Mucosa of descending colon (tissue), 3 donors: ENCODE measurements at places on chromosomes 3 and 15. TPM values are rescaled to one million over a fixed set of nuclear protein-coding genes. Genes with fewer than 3 reads are reported as not detected.
A peak's percentile ranks its signal among the peaks of the same experiment; 100 is the strongest.

The GP9 gene
- not detected for total RNA-seq

The CXCR6 gene
- 1.7 TPM for total RNA-seq

The LNP1 gene
- total RNA-seq, result 1.7 TPM

The RLBP1 gene
- 2.1 TPM for total RNA-seq

The GOLGA6B gene
- not detected for total RNA-seq

DNA sequence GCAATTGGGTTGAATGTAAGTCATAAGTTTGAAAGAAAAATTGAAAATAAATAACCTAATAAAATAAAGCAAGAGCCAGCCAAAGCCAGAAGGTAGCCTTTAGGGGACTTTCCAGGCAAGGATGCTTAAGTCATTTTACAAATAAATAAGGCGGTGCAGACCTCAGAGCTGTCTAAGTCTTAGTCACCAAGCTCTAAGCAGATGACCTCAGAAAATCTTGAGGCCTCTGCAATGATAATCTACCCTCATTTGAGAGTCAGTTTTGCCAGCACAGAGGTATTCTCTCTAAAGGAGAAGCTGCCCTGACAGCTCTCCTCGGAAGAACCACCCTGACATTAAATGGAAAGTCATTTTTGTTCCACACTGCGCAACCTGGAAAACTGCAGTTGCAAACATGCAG is 113.9 kb downstream of the OXNAD1 start:
- no peak for DNase-seq

DNA sequence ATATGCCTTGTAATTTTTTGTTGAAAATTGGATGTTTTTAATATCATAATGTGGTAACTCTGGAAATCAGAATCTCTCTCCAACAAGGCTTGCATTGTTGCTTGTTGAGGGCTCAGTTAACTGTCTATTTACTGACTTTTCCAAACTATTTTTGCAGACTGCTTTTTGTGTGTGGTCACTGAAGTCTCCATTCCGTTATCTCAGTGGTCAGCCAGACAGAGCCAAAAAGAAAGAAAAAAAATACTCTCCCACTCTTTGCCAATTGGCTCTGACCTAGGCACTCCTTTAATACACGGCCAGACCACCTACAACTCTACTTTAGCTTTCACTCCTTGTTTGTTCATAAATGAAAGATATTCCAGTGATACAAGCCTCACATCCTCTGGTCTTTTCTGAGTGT is 52.5 kb downstream of the IFT80 start:
- no peak for DNase-seq

DNA sequence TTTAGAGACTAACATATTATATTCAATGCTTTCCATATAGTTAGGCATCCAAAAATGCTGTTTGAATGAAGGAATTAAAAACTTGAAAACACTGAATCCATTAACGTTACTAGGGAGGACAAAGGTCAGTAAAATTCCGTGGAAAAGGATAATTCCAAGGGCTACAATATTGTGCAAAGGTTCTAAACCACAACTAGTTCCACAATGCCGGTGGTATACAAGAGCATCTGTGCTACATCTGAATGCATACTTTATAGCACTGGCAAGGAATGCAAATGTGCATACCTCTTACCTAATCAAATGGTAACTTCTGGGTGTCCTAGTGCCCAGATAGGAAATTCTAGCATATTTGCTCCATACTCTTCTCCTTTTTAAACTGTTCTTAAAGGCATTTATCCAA is 2.2 kb downstream of the ICE2 start:
- DNase-seq, result no peak

GRCh38 chr15:81115054-81115939 is 18.8 kb upstream of the CFAP161 start:
- no peak for DNase-seq

DNA sequence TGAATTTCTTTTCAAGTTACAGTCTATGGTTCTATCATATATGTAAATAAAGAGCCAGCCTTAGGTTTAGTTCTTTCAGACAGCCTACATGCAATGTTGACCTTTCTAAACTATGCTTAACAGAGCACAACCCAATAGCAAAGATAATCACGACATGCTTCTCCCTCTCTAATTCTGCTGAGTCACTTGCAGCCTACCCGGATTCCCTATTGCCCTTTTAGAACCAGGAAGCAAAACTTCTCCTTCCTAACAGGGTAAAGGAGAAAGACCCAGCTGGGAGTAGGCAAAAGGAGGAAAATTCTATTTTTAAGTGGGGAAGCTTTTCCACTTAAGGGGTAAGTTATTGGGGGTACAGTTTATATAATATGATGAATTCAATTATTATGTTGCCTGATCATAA is 79.3 kb downstream of the SLC7A14 start:
- DNase-seq, result no peak

DNA sequence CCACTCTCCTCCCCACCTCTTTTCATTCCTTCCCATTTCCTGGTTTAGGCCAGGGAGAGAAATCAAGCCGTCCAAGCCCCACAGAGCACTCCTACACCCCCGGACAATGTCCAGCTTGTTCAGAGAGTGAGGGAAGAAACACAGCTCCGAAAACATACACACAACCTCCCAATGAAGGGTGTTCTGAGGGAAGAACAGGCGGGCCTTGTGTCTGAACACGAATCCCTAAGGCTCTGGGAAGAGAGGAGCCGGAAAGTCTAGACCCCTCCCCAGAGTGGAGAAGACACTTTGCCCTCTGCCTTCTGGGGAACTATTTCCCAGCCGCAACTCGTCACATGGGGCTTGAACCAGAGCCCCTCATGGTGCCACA is 30.5 kb downstream of the ACAN start:
- DNase-seq, result no peak

DNA sequence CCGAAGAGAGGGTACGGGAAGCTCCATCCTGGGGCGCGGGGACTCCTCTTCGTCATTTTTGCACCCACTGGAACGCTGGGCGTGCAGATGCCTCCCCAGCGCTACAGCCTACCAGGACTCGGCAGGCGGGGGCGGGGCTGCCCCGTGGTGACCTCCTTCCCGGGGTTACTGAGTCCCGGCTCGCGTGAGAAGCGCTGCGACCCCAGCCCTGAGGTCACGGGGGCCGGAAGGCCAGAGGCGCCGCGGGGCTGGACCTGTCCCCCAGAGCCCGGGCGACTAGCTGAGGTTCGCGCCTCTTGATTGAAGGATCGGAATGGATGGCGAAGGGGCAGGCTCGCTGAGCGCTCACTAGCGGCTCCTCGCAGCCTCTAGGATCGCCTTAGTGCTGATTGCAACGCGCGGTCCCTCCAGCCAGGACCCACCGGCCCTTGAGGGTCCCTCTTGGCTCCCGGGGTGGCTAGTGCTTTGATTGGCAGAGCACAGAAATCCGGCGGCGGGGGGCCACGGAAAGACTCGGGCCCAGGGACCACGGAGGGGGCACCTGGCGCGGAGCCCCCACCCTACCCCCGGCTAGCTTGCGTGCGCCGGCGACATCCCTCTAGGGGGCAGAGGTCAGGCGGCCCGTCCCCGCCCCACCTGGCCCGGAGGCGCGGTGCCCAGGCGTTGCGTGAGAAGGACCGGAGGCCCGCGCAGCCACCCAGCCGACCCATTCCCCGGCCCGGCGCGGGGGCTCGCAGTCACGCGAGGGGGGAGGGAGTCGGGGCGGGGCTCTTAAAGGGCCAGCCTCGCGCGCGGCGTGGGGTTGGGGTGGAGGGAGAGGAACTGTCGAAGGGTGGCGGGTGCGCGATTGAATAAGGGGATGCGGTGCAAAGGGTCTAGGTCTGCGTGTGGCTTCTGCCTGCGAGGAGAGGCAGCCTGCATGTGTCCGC is 781 bp upstream of the CYP1A1 start:
- DNase-seq, result peak; percentile 60

DNA sequence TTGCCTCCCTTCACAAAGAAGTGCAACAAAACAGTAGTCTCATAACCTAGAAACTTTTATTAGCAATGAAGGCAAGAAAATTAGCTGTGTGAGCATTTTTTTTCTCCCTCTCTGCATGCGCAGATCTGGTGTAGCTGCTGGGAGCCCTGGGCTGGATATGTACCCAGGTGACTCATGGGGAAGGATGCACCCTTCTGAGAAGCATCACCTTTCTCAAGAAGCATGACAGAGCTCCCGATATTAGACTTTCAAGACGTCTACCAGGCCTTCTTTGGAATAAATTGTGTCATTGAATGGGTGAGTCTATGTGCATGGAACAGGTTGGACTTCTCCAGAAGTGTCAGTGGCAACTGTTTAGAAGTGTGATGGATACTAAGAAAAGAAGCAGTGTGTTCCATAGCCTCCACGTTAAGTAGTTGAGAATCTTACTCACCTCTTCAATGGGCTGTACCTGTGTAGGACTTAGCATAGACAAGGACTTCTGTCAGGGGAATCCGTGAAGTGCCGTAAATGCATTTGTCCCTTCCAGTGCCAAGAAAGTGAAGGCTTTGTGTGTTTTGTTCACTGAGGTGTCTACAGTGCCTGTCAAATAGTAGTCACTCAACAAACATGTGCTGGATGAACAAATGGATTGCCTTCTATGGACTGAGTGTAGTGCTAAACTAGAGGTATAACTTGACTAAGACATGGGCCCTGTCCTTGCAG is 47.7 kb upstream of the RASGRP1 start:
- no peak for DNase-seq

DNA sequence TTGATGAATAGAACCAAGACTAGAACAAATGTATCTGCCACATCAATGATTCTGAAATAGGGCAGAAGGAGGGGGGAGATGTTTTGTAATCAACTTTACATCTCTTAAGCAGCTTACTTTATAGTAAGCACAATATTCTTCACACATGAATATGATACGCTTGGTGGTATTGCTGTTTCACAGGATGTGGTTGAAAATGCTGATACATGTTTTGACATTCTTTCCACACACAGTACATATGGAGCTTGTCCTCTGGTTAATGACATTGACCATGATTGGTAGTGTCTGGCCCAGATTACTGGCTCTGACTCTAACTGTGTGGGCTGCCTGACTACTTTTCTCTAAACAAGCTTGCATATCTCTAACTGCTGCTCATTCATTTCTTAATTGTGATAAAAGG is 168.9 kb downstream of the KLHL25 start:
- DNase-seq, result no peak

DNA sequence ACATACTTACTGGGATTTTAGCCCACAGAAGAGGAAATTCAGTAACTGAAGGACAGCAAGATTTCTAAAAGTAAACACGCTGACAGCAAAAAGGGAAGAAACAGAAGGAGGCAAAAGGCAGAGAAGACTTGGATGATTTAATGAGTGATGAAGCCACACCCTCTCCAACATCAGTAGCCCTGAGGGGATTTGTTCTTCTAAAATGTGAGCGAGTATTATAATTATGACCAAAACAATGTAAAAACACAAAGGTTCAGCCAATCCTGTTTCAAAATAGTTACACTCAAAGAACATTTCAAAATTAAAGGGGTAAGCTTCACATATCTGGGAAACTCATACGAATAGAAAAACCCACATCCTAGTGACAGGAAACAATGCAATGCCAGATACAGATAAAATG is 25.0 kb downstream of the MCCC1 start:
- DNase-seq, result no peak

DNA sequence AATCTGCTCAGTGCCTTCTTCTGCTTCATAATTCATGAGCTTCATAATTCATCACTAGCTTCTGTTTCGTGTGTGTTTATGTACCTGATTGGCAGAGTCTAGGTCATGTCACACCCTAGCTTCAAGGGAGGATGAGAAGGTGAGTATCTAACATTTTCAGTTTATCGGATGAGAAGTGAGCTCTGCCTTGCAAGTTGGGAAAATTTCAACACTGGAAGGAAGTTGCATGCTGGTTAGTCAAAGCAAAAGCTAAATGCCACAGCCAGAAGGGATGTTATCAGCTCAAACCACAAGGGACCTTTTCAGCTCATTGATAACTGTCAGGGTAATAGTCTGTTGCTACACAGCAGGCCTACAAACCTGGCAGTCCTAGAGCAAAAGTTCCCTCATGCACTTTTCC is 7.3 kb upstream of the TNFSF10 start:
- no peak for DNase-seq

DNA sequence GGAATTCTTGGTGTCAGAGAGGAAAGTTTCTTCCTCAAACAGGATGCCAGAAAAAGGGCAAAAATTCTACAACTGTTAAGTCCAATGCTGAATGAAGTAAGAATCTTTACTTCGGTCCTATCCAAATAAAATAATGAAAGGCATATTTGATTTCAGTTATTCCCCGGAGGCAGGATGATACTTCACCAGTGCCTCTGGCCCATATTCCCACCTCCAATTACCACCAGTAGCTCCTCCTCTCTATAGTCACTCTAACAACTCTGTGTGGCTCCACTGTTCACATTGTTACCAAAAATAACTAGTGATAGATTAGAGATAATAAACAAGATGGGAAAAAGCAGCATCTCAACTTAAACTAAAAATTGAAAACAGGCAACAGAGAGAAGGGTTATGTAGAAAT is 20.7 kb downstream of the MAP1A start:
- no peak for DNase-seq

GRCh38 chr3:195809291-195809785 is 2.4 kb downstream of the MUC4 start:
- peak; percentile 86 for DNase-seq

DNA sequence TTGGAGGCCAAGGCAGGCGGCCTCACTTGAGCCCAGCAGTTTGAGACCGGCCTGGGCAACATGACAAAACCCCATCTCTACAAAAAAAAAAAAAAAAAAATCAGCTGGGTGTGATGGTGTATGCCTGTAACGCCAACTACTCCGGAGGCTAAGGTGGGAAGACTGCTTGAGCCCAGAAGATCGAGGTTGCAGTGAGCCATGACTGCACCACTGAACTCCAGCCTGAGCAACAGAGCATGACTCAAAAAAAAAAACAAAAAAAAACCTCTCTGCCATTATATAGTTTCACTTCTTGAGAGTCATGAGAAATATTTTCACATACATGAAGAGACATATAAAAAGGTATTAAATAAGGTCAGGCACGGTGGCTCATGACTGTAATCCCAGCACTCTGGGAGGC is 45.9 kb upstream of the CP start:
- no peak for DNase-seq

- no peak for DNase-seq
Observed at GRCh38 chr3:30682434-30683155, 76.2 kb downstream of the TGFBR2 start.

GRCh38 chr3:74613521-74614106 is 845 bp downstream of the CNTN3 start:
- DNase-seq, result peak; percentile 50
